Nucleus accumbens (tissue), 56 donors: ENCODE measurements at places on chromosomes 1 and 21.

DNA sequence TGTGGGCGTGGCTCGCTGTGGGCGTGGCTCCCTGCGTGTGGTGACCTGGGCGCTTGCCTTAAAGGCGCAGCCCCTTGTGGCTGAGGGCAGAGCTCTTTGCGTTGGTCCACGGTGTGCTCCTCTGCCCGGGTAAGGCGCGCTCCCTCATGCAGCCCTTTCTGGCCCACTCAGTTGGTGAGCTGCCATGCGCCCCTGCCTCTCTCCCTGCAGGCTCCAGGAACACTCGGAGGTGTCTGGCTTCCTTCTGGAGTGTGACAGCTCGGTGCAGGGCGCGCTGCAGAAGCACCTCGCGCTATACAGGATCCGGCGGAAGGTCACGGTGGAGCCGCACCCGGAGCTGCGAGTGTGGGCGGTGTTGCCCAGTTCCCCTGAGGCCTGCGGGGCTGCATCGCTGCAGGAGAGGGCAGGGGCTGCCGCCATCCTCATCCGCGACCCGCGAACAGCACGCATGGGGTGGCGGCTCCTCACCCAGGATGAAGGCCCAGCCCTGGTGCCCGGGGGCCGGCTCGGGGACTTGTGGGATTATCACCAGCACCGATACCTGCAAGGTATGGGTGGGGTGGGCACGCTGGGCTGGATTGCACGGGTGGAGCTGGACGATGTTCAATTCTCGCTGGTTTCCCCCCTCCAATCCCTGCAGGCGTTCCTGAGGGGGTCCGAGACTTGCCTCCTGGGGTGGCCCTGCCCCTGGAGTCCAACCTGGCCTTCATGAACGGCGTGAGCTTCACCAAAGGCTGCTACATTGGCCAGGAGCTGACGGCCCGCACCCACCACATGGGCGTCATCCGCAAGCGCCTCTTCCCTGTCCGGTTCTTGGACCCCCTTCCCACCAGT is 9.1 kb downstream of the IBA57 start:
- no peak for DNase-seq

DNA sequence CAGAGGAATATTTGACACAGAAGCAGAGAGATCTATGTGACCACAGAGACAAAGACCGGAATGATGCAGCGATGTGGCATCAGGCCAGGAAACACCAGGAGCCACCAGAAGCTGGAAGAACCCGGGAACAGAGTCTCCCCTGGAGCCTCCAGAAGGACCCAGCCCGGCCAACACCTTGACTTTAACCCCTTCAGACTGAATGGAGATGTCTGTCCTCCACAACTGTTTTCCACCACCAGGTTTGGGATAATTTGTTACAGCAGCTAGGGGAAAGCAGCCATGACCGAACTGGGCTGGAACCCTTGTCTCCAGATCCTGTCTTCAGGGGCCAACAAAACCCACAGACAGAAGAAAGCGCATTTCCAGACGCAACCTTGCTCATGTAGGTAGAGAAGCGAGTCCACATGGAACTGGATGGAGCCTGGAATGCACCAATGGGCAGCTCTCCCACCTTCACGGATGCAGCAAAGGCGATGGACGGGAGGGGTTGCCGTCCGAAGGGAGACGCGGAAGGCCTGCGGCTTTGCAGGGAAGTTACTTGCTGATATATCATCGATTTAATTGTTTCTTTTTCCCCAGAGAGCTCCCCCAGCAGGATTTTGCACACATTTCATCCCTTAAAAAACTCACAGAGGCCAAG is 396.6 kb downstream of the NPHP4 start:
- DNase-seq: no peak

GRCh38 chr1:89530444-89531089 is 5.9 kb downstream of the LRRC8B start:
- no peak for DNase-seq

GRCh38 chr1:202576816-202577215 is 133.4 kb downstream of the SYT2 start:
- DNase-seq: no peak

- no peak for DNase-seq
Observed at GRCh38 chr1:63931468-63931867, 157.7 kb downstream of the ROR1 start.

DNA sequence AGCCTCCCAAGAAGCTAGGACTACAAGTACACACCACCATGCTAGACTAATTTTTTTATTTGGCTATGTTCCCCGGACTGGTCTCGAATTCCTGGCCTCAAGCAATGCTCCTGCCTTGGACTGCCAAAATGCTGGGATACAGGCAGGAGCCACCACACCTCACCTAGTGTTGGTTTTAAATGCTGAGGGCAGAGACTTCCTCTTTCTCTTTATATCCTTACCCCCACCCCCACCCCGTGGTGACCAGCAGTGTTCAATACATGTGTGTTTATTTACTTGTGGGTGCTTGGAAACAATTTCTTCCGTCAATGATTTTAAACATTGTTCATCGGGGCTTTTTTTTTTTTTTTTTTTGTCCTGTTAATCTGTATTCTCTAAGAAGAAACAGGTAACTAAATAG is 158.9 kb downstream of the ZBTB18 start:
- DNase-seq: no peak

DNA sequence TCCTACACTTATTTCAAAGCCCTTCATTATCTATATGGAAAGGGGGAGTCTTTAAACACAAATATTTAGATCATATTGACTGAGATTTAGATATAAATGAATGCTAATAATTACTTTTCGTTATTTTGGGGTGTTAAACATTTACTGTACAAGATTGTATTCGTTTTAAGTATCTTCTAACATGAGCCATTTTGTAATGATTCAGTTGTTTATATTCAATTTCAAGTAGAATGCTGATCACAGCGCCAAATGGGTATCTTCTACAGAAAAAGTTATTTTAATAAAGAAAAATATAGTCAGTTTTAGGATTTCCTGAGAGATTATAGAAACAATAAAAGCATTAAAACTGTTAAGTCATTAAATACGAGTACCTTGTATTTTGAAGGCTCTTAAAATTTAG is 104.5 kb upstream of the HNRNPU start:
- DNase-seq: no peak
